ENCODE measurements at places on chromosomes 16 and 17.

GRCh38 chr16:66614161-66614802 lies 9.8 kb downstream of the CMTM3 start:
- no peaks in the 10 kb centered on the region for H3K27me3 ChIP-seq
- no peak overlapping the region for H3K4me3 ChIP-seq
- H3K4me1 ChIP-seq, result peaks cover 15% of the 10 kb centered on the region
- peaks cover 74% of the 10 kb centered on the region for H3K36me3 ChIP-seq
- H3K27ac ChIP-seq, result no peak overlapping the region

- no peaks in the 10 kb centered on the region for H3K36me3 ChIP-seq
- H3K27me3 ChIP-seq, result no peaks in the 10 kb centered on the region
- no peak overlapping the region for H3K27ac ChIP-seq
- H3K4me3 ChIP-seq, result no peak overlapping the region
Observed at GRCh38 chr17:65587534-65588180, 26.2 kb upstream of the AXIN2 start.

- DNase-seq, result peak; percentile 86
- no peak overlapping the region for H3K27ac ChIP-seq
- H3K27me3 ChIP-seq, result no peaks in the 10 kb centered on the region
- H3K4me3 ChIP-seq, result no peak overlapping the region
Observed at GRCh38 chr16:85963753-85964285, 64.9 kb downstream of the IRF8 start.

GRCh38 chr17:30558686-30559545 lies 81.7 kb downstream of the GOSR1 start:
- H3K27ac ChIP-seq, result no peak overlapping the region
- H3K36me3 ChIP-seq, result no peaks in the 10 kb centered on the region
- no peak overlapping the region for H3K4me3 ChIP-seq
- no peaks in the 10 kb centered on the region for H3K27me3 ChIP-seq

DNA sequence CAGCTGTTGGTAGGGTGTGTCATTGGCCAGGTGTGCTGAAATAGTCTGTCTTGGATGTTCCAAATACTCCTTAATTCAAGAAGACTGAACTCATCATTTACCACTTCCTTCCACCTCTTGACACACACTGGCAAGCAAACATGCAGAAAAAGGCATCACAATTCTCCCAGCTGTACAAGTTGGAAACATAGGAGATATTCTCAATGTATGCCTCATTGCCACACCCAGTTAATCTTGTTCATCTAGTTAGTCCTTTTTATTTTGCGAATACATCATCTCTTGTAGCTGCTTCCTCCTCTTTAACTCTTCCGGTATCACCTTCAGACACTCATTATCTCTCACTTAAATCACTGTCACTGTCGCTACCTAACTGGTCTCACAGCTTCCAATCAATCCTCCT lies 75.1 kb upstream of the GOT2 start:
- H3K27me3 ChIP-seq, result no peaks in the 10 kb centered on the region
- H3K4me1 ChIP-seq, result no peaks in the 10 kb centered on the region
- H3K36me3 ChIP-seq, result no peaks in the 10 kb centered on the region
- H3K27ac ChIP-seq, result no peak overlapping the region

GRCh38 chr17:73686126-73686525 lies 41.9 kb upstream of the SDK2 start:
- H3K4me1 ChIP-seq, result no peaks in the 10 kb centered on the region
- H3K4me3 ChIP-seq, result no peak overlapping the region
- H3K27ac ChIP-seq, result no peak overlapping the region
- DNase-seq, result no peak
- H3K36me3 ChIP-seq, result no peaks in the 10 kb centered on the region
- H3K27me3 ChIP-seq, result no peaks in the 10 kb centered on the region

DNA sequence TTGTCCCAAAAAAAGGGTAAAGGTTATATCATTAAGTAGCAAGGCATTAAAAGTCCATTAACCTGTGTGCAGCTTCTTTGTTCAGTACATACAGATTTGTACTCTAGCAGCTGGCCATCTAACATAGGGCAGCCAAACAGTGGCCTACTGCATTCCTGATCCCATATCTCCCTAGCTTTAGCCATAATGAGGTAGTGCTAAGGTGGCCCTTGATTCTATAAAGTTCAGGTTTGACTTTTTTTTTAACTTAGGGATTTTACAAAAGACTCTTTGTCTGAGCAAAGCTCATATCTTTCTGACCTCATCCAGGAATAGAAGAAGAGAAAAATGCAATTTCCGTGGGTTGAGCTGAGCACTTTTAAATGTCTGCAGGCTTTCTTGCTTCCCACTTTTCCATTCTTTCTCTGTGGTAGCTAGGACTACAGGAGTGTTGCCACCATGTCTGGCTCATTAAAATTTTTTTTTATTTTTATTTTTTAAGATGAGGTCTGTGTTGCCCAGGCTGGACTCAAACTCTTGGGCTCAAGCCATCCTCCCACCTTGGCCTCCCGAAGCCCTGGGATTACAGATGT lies 19.5 kb upstream of the CDC6 start:
- no peaks in the 10 kb centered on the region for H3K4me1 ChIP-seq
- H3K4me3 ChIP-seq, result no peak overlapping the region
- DNase-seq, result peak; percentile 28
- H3K27me3 ChIP-seq, result no peaks in the 10 kb centered on the region

DNA sequence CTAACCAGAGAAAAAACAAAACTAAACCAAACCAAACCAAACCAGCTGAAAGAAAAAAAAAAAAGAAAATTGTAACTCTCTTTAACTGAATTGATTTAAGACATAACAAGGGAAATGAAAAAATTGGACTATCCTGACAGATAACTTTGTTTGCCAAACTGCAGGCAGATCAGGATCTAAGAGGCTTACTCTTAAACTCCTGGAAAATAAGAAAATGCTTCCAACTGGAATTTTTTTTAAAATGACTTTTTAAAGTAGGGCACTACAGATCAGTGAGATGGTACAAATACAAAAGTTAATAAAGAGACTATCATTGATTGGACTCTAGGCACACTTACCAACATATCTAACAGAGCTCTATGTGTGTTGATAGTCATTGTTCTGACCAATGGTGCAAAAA lies 125.5 kb upstream of the KCNJ16 start:
- DNase-seq, result no peak
- H3K4me1 ChIP-seq, result no peaks in the 10 kb centered on the region
- no peaks in the 10 kb centered on the region for H3K36me3 ChIP-seq
- no peak overlapping the region for H3K27ac ChIP-seq

DNA sequence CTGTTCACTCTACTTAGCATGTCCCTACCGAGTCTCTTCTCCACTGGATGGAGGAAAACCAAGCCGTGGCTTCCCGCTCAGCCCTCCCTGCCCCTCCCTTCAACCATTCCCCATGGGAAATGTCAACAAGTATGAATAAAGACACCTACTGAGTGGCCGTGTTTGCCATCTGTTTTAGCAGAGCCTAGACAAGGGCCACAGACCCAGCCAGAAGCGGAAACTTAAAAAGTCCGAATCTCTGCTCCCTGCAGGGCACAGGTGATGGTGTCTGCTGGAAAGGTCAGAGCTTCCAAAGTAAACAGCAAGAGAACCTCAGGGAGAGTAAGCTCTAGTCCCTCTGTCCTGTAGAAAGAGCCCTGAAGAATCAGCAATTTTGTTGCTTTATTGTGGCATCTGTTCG lies 2.8 kb upstream of the LPCAT2 start:
- peaks cover 24% of the 10 kb centered on the region for H3K36me3 ChIP-seq
- H3K4me3 ChIP-seq, result no peak overlapping the region
- no peak overlapping the region for H3K27ac ChIP-seq
- DNase-seq, result no peak

DNA sequence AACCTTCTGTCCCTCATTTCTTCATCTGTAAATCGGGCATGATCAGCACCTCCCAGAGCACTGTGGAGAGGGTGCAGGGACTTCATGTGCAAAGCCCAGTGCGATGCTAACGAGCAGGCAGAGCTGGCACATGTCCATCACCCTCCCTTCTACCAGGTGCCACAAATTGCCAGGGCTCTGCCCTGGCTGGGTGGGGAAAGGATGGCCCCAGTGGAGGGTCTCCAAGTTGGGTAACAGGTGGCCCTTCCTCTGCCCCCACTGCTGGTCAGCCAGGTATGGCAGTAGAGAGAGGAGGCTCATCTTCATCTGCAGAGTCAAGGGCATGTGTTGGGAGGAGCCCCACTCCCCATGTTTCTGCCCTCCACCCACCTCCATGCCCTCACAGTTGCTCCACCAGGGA lies 61.5 kb upstream of the CDH5 start:
- no peaks in the 10 kb centered on the region for H3K27me3 ChIP-seq
- H3K36me3 ChIP-seq, result no peaks in the 10 kb centered on the region
- H3K27ac ChIP-seq, result no peak overlapping the region
- no peak for DNase-seq
- no peak overlapping the region for H3K4me3 ChIP-seq

Measured in stomach (tissue), 19 donors.